Stimulated activated naive CD8-positive, alpha-beta T cell treated with anti-CD3 and anti-CD28 coated beads, Interleukin-15, Interleukin-2, amounts not matched to agents 100 U/mL and 50 U/mL, for 24 hours (primary cell): ENCODE measurements at places on chromosomes 16 and 17.

DNA sequence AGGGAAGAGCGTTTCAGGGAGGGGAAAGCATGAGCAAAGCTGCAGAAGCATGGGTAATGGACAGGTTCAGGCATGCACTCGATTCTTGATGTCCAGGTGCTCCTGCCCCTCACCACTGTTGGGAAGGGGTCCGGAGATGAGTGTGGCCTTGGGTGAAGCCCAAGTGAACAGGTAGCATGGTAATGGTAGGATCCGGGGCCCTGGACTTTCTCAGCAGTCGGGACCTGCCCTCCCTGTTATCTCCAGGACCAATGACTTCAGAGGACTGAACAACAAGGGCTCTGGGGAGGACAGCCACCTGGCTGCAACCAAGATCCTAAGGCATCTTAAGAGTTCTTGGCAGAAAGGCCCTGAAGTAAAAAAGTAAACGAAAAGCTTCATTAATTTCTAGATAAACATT lies 306.8 kb downstream of the CPPED1 start:
- DNase-seq, result no peak

- no peak for DNase-seq
Observed at GRCh38 chr16:87140211-87141200, 176.7 kb downstream of the C16orf95 start.

DNA sequence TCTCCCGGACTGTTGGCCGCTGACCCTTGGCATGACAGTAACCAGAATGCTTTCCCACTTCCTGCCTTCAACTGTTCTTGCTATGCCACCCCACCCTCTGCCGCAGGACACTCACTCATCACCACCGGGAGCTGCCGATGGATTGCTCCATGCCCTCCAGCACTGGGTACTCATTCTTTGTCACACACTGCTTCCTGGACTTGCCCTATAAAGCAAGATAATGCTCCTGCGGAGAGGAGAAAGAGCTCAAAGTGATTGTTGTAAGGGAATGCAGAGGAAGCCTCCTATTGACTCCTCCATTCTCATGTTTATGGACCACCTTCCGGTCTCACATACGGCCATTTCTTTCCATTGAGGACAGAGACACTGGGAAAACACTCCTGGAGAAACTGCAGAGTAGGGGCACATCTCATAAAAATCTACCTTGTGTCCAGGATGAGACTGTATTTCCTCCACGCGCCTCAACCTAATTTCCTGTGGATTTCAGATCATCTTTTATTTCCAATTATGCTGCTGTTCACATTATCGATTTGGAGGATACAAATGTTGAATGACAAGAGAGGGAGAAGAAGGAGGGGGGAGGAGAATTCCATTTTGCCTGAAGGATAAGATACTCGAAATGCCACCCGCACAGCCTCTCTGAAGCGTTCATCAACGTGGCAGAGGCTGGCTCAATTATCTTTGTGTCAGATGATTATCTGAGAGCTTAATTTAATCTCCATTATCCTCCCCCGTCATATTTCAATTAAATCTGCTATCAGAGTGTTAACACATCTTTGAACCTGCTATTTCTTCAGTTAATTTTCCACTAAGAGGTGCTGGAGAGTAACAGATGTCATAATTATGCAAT lies 486.1 kb upstream of the SALL1 start:
- no peak for DNase-seq

GRCh38 chr17:82528484-82529265 lies 9.1 kb downstream of the FOXK2 start:
- no peak for DNase-seq

DNA sequence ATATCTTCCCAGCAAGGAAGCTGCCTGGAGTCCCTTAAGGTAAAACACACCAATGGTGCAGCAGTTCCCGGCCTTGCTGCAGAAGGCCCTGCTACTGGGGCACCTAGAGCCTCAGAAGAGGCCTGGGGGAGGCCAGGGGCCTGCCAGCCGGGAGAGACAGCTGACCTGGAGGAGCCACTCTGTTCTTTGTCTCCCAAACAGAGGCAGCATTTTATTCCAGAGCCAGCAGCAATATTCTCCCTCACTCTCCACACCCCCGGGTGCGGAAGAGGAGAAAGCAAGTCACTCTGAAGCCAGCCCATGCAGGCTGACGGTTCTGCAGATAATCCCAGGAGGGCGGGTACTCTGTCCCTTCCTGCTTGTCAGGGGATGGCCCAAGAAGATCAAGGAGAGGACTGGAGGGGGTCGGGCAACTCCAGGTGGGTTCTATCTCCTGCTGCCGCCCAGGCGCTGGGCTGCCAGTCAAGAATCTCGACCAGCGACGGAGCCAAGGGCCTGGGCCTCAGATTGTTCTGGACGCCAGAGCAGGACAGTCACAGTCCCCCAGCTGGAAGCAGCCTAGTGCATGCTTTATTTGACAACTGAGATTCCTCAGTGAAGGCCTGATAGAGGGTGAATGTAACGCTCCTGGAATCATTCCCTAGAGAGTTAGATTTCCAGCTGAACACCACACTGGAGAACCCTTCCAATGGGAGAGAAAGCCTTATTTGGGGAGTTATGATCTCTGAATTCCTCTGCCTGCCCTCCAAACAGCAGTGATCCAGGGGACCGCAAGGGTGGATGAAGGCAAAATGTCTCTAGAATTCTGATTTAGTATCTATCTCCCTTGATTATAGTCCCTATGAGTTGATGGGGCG lies 1.1 kb upstream of the KIFC3 start:
- DNase-seq, result no peak

GRCh38 chr17:3002538-3003295 lies 60.7 kb downstream of the OR1D5 start:
- DNase-seq, result peak; percentile 12

GRCh38 chr17:80374732-80375585 lies 40.0 kb upstream of the ENDOV start:
- no peak for DNase-seq

DNA sequence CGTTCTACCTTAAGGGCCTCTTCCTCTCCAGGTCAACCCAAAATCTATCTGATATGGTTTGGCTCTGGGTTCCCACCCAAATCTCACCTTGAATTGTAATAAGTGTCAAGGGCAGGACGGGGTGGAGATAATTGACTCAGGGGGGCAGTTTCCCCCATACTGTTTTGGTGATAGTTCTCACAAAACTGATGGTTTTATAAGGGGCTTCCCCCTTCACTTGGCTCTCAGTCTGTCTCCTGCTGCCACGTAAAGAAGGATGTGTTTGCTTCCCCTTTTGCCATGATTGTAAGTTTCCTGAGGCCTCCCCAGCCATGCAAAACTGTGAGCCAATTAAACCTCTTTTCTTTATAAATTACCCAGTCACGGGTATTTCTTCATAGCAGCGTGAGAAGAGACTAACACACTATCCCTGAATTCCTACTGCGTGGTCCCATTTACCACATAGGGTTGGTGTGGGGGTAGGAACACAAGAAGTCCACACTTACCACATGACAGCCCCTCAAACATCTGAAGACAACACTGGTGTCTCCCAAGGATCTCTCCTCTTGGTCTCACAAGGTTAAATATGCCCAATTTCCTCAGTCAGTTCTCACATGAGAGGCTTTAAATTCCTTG lies 8.2 kb downstream of the COTL1 start:
- DNase-seq, result no peak

DNA sequence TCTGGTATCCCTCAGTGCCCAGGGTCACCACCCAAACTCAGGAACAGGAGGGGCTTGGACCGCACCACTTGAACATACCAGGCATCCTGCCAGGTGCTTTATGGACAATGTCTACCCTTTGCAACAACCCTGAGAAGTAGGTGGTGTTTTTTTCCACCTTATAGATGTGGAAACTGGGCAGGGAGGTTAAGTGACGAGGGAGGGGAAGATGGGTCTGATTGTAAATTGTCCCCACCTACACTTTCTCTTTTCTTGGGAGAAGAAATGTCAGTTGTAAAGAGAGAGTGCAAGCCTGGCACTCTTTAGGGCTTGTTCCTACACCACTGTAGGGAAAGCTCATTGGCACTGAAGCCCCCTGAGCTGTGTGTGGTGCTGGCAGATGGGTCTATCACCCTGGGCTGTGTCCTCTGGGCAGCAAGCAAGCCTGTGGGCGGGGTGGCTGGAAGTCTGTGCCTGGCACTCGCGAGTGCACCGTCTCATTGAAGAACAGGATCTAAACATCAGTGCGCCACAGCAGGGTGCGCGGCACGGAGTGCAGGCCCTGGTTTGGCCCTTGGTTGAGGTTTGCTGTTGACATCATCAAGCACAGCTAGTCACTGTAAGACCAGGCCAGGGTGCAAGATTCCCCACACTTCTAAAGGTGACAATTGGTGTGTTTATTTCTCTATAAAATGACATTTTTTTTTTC lies 15.1 kb downstream of the NOD2 start:
- peak; percentile 45 for DNase-seq

DNA sequence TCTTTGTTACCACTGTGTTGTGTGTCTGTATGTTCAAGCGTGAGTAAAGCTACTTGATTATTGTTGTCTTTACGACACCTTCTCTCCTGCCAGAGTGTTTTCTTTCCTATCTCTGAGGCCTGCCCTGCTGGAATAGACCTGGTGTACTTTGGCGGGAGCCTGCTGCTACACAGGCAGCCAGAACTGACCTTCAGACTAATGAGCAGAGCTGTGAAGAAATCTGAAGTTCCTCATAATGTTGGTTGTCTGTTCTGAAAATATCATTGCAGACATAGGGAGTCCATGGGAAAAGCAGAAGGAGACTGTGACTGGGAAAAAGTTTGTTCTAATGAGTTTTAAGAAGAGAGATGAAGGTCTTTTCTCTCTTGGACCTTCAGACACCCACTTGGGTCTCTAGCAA lies 9.8 kb downstream of the RHOT1 start:
- DNase-seq, result no peak

DNA sequence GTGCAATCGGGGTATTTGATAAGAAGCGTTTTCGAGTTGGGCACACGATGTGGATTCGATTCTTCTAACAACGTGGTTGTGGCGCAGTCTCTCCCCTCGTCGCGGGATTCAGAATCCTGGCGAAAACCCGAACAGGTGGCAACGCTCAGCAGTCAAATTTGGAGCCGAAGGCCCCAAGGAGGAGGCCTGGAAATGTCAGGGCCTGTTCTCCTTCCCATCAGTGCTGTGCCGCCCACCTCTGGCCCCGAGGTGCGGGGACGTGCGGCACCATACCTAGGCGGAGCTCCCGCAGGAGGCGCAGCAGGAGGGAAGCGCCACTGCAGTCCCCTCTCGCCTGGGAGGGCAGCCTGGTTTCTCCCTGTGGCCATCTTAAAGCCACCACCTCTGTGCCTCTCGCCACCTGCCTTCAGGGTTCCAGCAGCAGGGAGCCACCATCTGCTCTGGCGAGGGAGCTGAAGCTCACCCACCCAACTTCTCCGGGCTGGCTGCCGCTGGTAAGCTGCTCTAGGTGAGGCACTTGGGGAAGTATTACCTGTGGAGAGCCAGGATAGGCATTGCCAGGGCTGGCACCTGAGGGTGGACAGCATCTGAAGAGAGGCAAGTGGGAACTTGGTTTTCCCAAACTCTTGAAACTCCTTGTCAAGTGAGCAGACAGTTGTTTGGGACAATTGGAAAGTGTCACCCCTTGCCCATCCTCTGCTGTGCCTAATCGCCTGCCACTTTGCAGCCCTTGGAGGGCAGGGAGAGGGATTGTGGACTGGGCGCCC lies 2.6 kb upstream of the AATF start:
- no peak for DNase-seq

DNA sequence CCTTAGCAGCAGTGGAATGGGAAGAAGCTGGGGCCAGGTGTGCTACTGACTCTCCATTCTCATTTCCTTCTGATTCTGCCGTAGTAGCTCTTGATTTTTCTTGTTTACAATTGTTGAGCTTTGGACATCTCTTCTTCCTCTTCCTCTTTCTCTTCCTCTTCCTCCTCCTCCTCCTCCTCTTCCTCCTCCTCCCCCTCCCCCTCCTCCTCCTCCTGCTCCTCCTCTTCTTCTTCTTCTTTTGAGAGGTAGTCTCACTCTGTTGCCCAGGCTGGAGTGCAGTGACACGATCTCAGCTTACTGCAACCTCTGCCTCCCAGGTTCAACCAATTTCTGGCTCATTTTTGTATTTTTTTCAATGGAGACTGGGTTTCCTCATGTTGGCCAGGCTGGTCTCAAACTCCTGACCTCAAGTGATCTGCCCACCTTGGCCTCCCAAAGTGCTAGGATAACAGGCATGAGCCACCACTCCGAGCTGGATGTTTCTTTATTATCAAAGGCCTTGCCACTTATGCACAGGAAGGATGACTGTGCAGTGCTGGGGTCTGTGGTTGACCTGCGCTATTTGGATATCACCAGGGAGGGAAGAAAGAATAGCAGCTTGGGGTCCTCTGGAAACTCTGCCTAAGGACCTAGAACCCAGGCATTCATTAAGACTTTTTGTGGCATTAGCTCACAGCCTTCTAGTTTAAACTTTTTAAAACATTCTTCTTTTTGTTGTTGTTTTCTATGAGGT lies 127.8 kb upstream of the KCNJ16 start:
- no peak for DNase-seq

DNA sequence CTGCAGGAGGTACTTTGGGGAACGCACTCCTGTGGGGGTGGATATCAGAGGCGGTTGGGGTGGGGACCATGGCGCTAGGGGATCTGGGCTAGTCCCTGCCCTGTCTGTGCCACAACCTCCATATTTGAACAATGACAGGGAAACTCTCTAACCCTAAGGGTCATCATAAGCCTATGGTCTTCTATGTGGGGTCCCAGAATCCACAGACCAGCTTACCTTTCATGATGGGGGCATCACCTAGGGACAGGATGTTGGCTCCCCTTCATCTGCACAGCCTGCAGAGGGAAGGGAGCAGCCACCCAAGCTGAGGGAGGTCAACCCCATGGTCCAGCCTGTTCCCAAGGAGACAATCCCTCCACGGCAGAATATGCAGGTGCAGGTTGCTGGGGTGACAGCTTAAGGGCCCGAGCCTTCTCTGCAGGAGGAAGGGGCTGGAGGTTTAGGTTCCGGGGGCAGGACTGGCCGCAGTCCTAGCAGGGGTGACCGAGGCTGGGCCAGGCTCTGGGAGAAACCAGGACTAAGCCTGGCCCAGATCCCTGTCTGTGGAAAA lies 1.7 kb downstream of the ORAI3 start:
- DNase-seq, result no peak

DNA sequence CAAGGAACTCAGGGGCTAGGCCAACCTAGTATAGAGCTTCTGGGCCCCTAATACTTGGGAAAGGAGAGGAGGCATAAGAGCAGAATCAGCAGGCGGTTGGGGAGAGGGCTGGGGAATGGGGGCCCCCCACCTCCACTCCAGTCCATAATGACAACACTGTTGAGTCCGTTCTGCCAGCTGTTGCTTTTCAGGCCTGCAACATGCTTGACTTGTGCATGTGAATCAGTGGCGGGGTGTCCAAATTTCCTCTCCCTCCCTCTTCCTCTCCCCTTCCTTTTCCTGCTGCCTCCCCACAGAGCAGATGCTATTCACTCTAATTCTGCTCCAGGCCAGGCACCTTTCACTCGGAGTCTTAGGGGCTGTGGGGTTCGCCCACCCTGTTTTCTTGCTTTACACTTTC lies 31.7 kb downstream of the SGSM2 start:
- DNase-seq, result no peak
